NCI-H524 treated with DMSO at 0.1 percent for 48 hours (cell line): ENCODE measurements at places on chromosomes 5 and 9.

GRCh38 chr9:114156657-114157421, 1.5 kb downstream of the COL27A1 start:
- no peak for DNase-seq

DNA sequence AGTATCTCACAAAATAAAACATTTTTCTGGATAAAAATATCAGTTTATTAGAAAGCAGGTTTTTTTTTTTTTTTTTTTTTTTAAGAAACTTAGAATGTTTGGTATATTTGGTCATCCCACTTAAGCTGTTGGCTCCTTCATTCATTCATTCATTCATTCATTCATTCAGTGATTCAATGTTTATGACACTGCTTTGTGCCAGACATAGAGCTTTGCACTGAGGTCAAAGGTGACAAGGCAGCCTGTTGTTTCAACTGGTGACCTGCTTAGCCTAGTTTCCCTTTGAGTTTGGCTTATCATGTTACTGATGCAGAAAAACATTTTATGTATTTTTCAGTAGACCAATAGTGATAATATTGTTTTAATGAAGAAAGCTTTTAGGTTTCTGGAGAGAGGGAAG, 23.5 kb downstream of the CPEB4 start:
- no peak for DNase-seq

- DNase-seq: no peak
These were observed at the start of gene SEPTIN8 for GRCh38 chr5:132777209-132778069. SEPTIN8 (minus strand) TSS chr5:132777239; CDS start chr5:132777137, 102 bp downstream.

- no peak for DNase-seq
These were observed 40.2 kb upstream of the IER5L start for GRCh38 chr9:129218272-129218625.

- no peak for DNase-seq
These were observed 32.2 kb upstream of the FRMD3 start for GRCh38 chr9:83570359-83570758.

GRCh38 chr9:121914017-121914595, 179.0 kb downstream of the TTLL11 start:
- DNase-seq: no peak
